DMS79 treated with DMSO at 0.1 percent for 48 hours (cell line): ENCODE measurements at places on chromosomes 1 and 21.

- no peak for DNase-seq
These were observed 6.0 kb upstream of the LY9 start for GRCh38 chr1:160789702-160790611.

GRCh38 chr1:207282058-207282457 lies 39.4 kb upstream of the CD55 start:
- no peak for DNase-seq

GRCh38 chr1:1626207-1627141 lies 5.5 kb upstream of the MMP23B start:
- no peak for DNase-seq

GRCh38 chr1:173507205-173507846 lies 30.2 kb downstream of the PRDX6 start:
- peak; percentile 52 for DNase-seq

DNA sequence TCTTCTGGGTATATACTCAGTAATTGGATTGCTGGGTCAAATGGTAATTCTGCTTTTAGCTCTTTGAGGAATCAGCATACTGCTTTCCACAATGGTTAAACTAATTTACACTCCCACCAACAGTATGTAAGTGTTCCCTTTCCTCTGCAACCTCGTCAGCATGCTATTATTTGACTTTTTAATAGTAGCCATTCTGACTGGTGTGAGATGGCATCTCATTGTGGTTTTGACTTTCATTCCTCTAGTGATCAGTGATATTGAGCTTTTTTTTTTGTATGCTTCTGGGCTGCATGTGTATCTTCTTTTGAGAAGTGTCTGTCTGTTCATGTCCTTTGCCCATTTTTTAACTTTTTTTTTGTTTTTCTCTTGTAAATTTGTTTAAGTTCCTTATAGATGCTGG lies 279.4 kb downstream of the PTGER3 start:
- DNase-seq: no peak

DNA sequence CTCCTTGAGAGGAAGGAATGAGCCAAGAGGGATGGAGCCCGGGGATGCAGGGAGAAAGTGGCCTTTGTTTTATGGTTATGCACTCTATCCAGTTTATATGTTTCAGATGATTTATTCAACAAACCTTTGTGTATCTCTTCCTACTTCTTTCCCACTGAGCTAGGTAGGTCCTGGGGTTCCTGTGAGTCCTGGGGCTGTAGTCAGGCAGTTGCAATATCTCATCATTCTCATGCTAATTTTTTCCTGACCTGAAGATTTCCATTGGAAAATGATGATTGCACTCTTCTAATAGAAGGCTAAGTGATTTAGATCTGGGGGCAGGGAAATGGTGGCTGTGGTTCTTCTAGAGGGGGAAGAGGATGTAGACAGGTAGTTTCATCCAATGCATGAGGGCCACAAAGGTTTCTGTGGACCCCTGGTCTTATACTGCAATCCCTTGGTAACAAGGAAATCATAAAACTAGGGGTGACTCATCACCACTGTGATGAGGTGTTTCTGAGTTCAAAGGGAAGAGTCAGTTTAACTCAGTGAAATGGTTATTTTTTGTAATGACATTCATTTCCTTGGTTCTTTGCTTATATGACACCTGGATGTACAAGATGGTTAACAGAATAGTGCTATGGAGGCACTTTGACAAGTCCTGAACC lies 20.2 kb downstream of the B3GALT5 start:
- DNase-seq: no peak

- DNase-seq: no peak
These were observed 69.6 kb downstream of the LHX4 start for GRCh38 chr1:180299479-180300221.

- DNase-seq: no peak
These were observed 38.1 kb upstream of the SYT14 start for GRCh38 chr1:209899948-209900347.

GRCh38 chr21:20618878-20619277 lies 379.3 kb upstream of the NCAM2 start:
- DNase-seq: no peak

DNA sequence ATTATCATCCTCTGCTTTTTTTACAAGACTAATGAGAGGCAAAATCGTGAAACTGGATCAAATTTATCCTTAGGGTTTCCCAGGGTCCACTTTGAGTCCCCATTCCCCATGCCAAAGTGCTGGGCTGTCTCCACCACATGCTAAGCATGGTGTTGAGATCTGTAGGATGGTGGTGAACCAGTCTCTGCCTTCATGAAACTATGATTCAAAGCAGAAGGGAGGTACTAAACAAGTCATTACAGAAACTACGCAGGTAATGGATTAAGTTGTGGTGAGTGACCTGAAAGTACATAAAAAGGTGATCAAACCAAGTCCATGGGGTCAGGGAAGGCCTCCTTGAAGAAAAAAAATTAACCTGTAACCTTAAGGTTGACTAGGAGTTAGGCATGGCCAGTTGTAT lies 265.2 kb downstream of the ATG4C start:
- no peak for DNase-seq

- DNase-seq: no peak
These were observed at the start of gene IFNGR2 for GRCh38 chr21:33403128-33403785. Gene IFNGR2, plus strand, starts transcription at chr21:33403413. Its CDS starts 131 bp downstream, at chr21:33403544.

DNA sequence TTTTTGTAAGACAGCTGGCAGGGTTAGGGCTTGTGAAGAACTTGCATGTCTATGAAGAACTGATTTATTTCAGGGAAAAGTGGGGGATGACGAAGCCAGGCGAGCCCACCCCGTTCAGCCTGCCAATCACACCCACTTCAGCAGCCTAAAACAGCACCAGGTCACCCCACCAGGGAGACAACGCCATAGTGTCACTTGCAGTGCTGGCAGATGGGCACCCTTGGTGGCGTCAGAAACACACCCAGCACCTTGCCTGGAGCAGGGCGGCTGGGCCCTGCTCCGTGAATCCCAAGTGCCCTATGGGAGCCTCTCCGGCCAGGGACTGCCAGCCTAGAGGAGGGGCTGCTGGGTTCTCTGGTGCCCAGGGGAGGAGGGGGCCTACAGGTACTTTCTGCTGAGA lies 5.0 kb upstream of the NADK start:
- no peak for DNase-seq

- DNase-seq: no peak
These were observed 17.6 kb downstream of the PBX1 start for GRCh38 chr1:164576291-164577271.

GRCh38 chr1:202627841-202628565 lies 82.3 kb downstream of the SYT2 start:
- no peak for DNase-seq

GRCh38 chr1:21396516-21396915 lies 43.4 kb upstream of the NBPF3 start:
- DNase-seq: no peak

- no peak for DNase-seq
These were observed 9.2 kb downstream of the SFT2D2 start for GRCh38 chr1:168234846-168235547.

- DNase-seq: no peak
These were observed 1.4 kb upstream of the ATP1B1 start for GRCh38 chr1:169105087-169105433.

DNA sequence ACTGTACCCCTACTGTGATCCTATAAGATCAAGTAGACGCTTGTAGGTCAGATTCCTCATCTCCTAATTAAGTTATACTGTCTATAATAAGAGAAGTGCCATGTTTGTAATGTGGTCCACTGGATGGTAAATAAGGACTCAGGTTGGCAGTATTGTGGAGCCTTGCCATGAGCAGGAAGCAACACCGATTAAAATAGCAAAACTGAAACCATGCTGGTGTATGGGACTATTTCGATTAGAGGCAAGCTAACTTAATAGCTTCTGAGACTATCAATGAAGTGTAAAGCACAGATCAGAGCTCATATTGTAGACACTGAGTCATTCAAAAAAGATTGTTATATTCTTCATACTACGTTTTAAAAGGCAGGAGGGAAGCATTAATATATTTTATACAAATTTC lies 348.8 kb downstream of the HHAT start:
- DNase-seq: no peak

DNA sequence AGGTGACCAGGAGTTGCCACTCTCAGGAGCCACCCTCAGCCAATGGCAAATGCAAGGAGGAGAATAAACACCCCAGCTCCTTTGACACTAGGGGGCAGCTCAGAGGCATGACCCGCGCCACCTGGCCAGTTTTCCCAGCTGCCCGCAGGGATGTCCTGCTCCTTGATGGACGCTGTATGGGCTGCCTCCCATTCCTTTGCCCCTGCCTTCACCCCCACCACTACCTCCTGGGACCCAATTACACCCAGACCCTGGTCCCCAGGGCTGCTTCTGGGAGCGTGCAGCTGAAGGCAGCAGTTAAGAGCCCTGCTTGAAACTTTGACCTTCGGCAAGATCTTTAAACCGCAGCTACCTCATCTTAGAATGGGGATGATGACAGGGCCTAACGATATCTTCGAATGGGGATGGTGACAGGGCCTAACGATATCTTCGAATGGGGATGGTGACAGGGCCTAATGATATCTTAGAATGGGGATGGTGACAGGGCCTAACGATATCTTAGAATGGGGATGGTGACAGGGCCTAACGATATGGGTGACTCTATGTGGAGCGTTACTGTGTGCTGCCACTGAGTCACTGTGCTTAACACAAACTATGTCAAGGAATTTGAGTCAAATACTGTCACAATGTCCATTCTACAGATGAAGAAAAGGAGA lies 163.0 kb upstream of the KAZN start:
- DNase-seq: no peak

DNA sequence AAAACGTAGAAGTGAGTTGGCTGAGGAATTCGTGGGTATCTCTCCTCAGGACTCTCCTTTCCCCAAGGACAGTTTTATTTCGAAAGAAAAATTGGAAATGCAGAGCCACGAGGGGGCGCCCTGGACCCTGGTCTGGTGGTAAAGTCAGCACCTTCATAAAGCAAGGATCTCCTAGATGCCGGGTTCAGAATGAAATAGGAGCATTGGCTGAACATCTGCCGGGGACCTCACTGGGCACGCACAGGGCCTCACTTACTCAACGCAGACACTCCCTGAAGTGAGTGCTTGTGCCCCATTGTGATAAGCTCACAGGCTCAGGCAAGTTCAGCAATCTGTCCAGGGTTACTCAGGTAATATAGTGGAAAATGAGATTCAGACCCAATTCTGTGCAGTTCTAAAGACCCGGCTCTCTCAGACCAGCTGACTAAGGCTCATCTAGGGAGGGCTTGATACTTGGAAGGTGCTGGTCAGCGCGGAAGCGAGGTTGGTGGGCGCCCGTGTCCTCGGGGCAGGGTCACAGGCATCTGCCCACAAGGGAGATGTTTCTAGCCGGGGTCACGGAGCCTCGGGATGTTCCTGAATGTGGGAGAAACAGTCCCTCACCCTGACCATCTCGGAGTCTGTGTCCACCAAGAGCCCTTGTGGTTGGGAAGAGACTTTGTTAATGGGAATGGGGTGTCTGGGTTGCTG lies 55.7 kb upstream of the ETV3 start:
- DNase-seq: no peak

- peak; percentile 74 for DNase-seq
These were observed 9.5 kb upstream of the TMEM39B start for GRCh38 chr1:32063261-32063681.

- DNase-seq: no peak
These were observed at the start of gene PRR9 for GRCh38 chr1:153217212-153217611. Gene PRR9, plus strand, starts transcription at chr1:153217584. Its CDS starts 561 bp downstream, at chr1:153218145.

DNA sequence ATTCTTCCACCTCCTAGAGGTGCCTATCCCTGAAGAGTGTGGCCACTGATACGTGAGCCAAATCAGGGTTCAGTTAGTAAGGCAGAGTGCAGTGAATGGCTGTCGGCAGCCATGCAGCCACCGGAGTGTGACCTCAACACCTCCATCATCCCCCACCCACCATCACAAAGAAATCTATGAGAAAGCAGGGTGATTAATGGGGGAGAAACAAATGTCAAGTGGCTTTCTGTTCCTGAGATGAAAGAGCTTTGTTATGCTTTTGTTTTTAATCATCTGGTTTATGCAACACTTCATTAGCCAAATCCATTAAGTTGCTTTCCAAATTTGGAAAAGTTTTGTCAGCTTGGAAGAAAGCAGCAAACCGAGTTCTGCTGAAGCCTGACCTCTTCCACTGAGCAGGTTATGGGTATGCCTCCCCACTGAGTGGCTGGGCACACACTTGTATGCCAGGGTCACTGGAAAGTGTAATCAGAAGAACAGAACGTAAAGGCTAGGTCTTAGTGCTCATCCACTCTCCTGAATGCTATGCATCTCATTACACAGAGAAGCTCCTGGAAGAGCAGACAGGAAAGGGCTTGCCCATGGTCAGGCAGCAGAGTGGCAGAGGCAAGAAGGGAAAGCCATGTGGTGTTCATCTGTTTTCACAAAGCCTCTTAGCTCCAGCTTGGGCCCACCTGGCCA lies 57.1 kb upstream of the ATP1B1 start:
- DNase-seq: peak; percentile 11

DNA sequence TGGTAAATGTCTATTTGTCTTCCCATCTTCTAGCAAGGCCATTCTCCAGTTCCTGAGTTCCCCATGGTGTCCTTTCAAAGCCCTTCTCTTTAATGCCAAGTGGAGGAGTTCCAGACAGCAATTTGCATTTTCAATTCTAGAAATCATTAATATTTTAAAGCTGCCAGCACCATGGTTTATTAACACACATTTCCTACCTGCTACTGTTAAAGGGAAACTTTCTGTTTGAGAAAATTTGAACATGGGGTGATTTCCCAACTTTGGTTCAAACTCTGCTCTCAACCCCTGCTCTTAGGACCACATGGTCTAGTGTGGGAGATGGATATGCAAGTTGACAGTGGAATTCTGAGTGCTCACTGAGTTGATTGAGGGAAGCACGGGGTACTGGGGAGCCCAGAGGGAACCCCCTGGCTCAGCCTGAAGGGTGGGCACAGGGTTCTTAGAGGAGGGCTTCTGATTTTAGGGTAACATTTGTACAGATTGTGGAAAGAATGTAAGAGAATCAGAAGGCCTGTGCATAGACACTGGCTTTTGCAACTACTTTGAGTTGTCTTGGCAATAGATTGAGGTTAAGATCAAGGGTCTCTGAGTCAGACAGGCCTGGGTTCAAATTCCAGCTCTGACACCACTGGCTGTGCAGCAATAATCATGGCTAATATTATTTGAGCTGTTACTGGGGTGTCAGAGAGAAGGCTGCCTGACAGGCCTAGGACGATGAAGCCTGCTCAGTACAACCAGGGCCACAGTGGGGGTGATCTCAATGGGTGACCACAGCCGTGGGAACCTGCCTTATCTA lies 97.8 kb downstream of the BEND5 start:
- no peak for DNase-seq

DNA sequence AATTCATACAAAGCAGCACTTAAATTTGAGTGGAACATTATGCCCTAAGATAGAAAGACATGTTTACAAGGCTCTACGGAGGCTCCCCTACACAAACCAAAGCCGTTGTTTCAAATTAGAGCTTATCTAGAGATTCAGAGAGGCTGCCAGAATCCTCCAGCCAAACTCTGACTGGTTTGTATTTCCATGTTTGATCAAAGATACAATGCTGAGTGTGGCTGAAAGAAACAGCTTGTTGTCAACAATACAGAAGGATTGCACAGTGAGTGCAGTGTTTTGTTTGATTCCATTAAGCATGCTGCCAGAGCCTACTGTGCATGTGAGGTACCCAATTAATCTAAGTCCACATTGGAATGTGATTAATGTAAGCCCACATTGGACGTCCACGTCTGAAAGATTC lies 402.7 kb downstream of the DISC1 start:
- no peak for DNase-seq

- no peak for DNase-seq
These were observed 5.1 kb upstream of the UTS2 start for GRCh38 chr1:7857985-7858384.

- DNase-seq: no peak
These were observed 95.0 kb downstream of the COL24A1 start for GRCh38 chr1:86061551-86061990.
